AG08396 (cell line): ENCODE measurements at places on chromosomes 2 and 18.
A peak's percentile ranks its signal among the peaks of the same experiment; 100 is the strongest.

- DNase-seq, result no peak
Measured at GRCh38 chr2:52404866-52405265, 1362.7 kb upstream of the CHAC2 start.

GRCh38 chr2:172893671-172894070 is 158.0 kb downstream of the RAPGEF4 start:
- DNase-seq, result no peak

GRCh38 chr2:173751245-173751975 is 213.8 kb downstream of the SP3 start:
- DNase-seq, result no peak

- no peak for DNase-seq
Measured at GRCh38 chr2:165582409-165582808, 112.9 kb downstream of the CSRNP3 start.

DNA sequence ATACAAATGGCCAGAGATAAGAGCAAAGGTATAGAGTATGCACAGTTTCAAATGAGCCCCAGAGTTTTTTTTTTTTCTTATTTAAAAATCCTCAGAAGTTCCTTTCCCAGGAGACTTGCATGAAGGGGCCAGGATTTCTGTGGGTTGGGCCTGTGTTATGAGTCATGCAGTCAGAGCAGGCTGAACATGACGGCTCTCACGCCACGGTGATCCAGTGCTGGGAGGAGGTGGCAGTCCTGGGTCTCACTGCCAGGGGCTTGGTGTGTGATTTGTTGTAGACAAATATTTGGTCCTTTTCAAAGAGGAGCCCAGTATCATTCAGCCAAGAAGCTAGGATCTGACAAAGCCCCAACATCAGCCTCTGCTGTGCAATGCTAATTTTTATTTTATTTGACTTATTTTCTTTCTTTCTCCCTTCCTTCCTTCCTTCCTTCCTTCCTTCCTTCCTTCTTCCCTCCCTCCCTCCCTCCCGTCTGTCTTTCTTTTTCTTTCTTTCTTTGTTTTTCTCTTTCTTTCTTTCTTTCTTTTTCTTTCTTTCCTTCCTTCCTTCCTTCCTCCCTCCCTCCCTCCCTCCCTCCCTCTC is 10.4 kb upstream of the KCNE4 start:
- peak; percentile 91 for DNase-seq

DNA sequence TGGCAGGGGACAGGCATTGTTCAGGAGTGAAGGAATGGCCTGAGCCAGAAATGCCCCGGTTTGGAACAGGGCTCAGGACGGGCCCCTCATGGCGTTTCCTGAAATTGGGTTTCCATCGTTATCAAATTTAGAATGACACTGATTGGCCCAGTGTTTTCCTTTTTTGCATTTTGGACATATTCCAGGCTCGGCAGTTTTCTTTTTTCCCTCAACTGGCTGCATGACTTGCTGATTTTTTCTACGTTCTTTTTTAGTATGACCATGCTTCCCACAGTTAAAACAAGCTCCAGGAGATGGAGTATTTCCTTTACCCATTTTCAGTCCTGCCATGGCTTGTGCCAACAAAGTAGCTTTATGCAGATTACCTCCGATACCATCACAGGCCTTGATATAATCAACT is 20.4 kb upstream of the LYG2 start:
- no peak for DNase-seq

DNA sequence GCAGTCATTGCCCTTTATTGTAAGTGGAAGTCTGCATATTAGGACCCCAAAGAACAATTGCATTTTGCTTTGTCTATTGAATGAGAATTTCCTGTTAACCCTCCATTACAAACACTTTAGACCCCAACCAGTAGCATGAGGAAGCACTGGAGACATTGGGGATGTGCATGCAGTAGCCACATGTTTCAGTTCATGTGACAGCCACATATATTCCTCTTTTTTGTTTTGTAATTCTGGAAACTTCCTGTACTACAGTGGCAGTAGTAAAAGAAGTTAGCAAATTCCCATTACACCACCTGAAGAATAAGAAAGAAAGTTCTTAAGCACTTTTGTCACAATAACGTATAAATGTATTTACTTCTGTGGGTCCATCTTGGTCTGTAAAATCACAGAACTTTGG is 281.1 kb upstream of the SLC14A2 start:
- no peak for DNase-seq

GRCh38 chr2:106284255-106284654 is 90.2 kb upstream of the UXS1 start:
- no peak for DNase-seq

- no peak for DNase-seq
Measured at GRCh38 chr2:54430649-54431048, 25.5 kb upstream of the SPTBN1 start.

GRCh38 chr2:33806041-33806440 is 206.9 kb upstream of the FAM98A start:
- DNase-seq, result no peak

- DNase-seq, result peak; percentile 24
Measured at GRCh38 chr2:197708331-197708730, 3.2 kb downstream of the MARS2 start.

- DNase-seq, result no peak
Measured at GRCh38 chr18:75240433-75240832, 29.8 kb downstream of the TSHZ1 start.

DNA sequence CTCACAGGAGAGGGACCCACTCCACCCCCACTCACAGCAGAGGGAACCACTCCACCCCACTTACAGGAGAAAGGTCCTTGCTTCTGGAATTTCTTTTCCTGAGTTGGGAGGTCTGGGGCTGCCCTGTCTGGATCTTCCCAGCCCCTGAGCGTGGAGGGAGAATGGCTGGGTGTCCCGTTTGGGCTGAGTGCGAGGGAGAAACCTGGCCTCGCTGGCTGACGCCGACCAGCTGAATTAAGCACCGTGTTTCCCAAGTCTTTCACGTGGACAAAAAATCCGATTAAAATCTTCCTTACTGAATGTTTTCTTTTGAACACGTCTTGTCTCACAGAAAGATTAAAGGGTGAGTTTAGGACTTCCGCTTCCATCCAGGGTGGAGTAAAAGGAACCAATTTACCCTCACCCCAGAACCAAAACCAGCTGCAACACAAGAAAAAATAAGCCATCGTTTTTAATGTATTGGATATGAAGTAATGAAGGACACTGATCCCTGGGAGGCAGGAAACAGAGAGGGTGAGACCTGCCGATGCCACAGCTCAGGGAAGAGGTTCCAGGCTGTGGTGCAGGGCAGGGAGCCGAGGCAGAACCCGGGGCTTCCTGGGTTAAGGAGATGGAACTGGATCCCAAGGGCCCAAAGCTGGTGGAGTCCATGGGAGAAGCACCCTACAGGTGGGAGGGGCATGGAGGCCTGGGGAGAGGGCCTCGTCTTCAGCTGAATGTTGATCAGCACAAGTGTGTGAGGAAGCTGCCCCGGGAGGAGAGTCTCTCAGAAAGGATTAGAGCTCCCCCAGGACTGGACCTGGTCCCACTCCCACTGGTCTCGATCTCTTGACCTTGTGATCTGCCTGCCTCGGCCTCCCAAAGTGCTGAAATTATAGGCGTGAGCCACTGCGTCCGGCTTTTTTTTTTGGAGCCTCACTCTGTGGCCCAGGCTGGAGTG is 60.3 kb downstream of the RTP5 start:
- no peak for DNase-seq

DNA sequence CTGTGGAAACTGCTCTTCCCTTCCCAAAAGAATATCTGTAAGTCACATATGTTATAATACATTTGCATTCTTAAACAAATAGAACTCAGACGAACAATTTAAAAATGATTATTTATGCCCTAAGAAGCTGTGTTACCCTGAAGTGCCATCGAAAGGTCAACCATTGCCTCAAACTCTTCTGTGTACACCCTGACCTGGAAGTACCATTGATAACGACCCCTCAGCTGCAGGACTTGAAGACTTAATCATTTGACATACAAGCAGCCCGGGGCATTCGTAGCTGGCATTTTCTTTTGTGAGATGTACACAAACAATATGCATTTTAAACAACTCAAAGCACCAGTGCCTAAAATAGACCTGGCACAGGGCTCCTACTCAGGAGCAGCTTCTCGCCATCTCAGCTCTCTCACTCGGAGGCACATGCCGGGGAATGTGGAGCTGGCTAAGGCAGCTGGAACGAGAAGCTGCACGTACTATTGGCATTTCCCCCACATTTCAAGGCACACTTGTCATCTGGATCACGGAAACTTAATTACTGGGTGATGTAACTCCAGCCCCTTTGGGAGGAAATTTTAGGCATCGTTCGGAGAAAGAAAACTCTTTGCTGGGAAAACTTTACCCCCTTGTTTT is 170.0 kb upstream of the GALNT5 start:
- peak; percentile 77 for DNase-seq

- no peak for DNase-seq
Measured at GRCh38 chr2:138112536-138112935, 148.3 kb downstream of the HNMT start.

- DNase-seq, result no peak
Measured at GRCh38 chr18:76338619-76339245, 156.3 kb downstream of the ZNF516 start.

GRCh38 chr2:175414882-175415487 is 233.5 kb upstream of the ATP5MC3 start:
- DNase-seq, result peak; percentile 60
